EH (cell line): ENCODE measurements at places on chromosomes 5 and 9.

GRCh38 chr5:31408814-31409213, 123.1 kb downstream of the DROSHA start:
- DNase-seq, result peak; percentile 92

DNA sequence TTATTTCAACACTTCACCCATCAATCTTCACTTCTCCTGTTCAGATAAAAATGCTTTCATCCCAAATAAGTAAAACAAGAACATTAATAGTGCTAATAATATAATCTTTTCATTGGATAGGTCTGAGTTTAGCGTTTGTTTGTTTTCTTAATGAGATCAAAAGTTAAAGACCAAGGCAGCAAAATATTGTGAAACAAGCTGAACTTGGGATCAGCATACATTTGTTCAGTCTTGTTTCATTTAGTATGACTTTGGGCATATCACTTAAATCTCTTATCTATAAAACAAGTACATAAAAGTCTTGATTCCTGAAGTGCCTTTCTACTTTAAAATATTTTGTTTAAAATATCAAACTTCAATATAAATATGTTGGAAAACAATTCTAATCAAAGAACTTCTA, 13.4 kb upstream of the SNX24 start:
- no peak for DNase-seq

- no peak for DNase-seq
Measured at GRCh38 chr5:36602704-36603321, 3.6 kb upstream of the SLC1A3 start.

GRCh38 chr5:180862645-180863044, 1.6 kb upstream of the ZFP62 start:
- no peak for DNase-seq

- DNase-seq, result peak; percentile 26
Measured at GRCh38 chr5:69261034-69261433, 26.3 kb downstream of the CDK7 start.

- no peak for DNase-seq
Measured at GRCh38 chr5:20536341-20536740, 548.3 kb upstream of the CDH18 start.

DNA sequence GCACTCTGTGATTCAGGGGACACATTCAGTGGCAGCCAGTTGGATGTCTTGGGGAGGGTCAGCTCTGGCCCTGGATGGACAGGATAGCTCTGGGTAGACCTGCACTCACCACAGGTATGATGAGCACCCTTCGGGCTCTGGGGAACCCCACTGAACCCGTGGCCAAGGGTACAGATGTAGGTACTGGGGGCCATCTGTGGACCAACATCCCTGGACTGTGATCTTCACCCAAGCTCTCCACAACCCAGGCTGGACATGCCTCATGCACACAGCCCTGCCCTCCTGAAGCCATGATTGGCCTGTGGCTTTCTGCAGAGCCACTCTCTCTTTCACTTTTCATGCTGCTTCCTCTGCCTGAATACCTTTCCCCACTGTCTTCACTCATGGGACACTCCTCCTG, 15.6 kb upstream of the ACSL6 start:
- DNase-seq, result no peak
